ENCODE measurements at places on chromosomes 5 and 9. TPM values are rescaled to one million over a fixed set of nuclear protein-coding genes. Genes with fewer than 3 reads are reported as not detected.

FOXE1 gene
- 0.05 TPM for total RNA-seq

IARS1 gene
- 220 TPM for total RNA-seq

SLC46A2 gene
- total RNA-seq: 0.07 TPM

SPATA31E1 gene
- 0.05 TPM for total RNA-seq

NREP gene
- 160 TPM for total RNA-seq

CFAP77 gene
- total RNA-seq: 1.2 TPM

INSL4 gene
- total RNA-seq: not detected

CCDC192 gene
- 0.53 TPM for total RNA-seq

SLC27A6 gene
- 3.6 TPM for total RNA-seq

GABRA1 gene
- total RNA-seq: 0.48 TPM

ANKRD20A1 gene
- total RNA-seq: 0.27 TPM

PCDHGC4 gene
- total RNA-seq: 5.1 TPM

TTC33 gene
- total RNA-seq: 9.2 TPM

CCDC69 gene
- total RNA-seq: 12.4 TPM

MLANA gene
- not detected for total RNA-seq

NR5A1 gene
- 0.39 TPM for total RNA-seq

NR4A3 gene
- 0.46 TPM for total RNA-seq

PFN3 gene
- 0.48 TPM for total RNA-seq

TRUB2 gene
- 33.2 TPM for total RNA-seq

OR13C4 gene
- total RNA-seq: not detected

CATSPER3 gene
- total RNA-seq: 0.44 TPM

FUBP3 gene
- 83.0 TPM for total RNA-seq

CCL27 gene
- 1.0 TPM for total RNA-seq

FAM78A gene
- 3.4 TPM for total RNA-seq

F2R gene
- 19.0 TPM for total RNA-seq

F2RL1 gene
- total RNA-seq: 38.9 TPM

GLDC gene
- total RNA-seq: 145 TPM

PANK3 gene
- total RNA-seq: 81.8 TPM

SUSD3 gene
- 13.2 TPM for total RNA-seq

LCN2 gene
- total RNA-seq: 3.0 TPM

POU5F2 gene
- 0.23 TPM for total RNA-seq

FREM1 gene
- total RNA-seq: 3.0 TPM

PDZD2 gene
- 7.5 TPM for total RNA-seq

SLIT3 gene
- 2.3 TPM for total RNA-seq

RANBP17 gene
- total RNA-seq: 27.4 TPM

CDH9 gene
- total RNA-seq: 0.21 TPM

EPB41L4A gene
- 5.2 TPM for total RNA-seq

ANP32B gene
- total RNA-seq: 149 TPM

PDE6A gene
- not detected for total RNA-seq

EQTN gene
- total RNA-seq: 1.4 TPM

MZB1 gene
- total RNA-seq: 1.8 TPM

ANGPTL2 gene
- total RNA-seq: 4.5 TPM

IFNK gene
- total RNA-seq: not detected

TPM2 gene
- total RNA-seq: 146 TPM

ARHGEF28 gene
- 0.71 TPM for total RNA-seq

B4GALT1 gene
- total RNA-seq: 19.8 TPM

ZFP2 gene
- 2.0 TPM for total RNA-seq

SPINK13 gene
- not detected for total RNA-seq

PRSS3 gene
- total RNA-seq: 1.6 TPM

Data from WTC11 (cell line).